ENCODE measurements at places on chromosomes 3 and 15.

DNA sequence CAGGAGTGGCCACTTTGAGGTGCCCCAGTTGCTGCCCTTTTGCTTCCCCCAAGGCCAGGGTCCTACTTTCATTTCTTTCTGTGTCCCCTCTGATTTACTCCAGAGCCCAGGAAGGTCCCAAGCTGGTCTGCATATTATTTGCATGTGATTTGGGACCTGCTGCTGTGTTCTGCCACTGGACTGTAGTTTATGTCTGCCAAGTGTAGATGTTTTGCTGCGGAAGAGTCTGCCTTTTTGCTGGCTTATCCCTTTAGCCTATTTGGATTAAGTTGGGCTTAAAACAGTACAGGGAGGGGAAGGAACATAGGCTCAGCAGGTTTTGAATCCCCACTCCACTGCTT lies 21.4 kb downstream of the NOX5 start:
- no peak for DNase-seq

DNA sequence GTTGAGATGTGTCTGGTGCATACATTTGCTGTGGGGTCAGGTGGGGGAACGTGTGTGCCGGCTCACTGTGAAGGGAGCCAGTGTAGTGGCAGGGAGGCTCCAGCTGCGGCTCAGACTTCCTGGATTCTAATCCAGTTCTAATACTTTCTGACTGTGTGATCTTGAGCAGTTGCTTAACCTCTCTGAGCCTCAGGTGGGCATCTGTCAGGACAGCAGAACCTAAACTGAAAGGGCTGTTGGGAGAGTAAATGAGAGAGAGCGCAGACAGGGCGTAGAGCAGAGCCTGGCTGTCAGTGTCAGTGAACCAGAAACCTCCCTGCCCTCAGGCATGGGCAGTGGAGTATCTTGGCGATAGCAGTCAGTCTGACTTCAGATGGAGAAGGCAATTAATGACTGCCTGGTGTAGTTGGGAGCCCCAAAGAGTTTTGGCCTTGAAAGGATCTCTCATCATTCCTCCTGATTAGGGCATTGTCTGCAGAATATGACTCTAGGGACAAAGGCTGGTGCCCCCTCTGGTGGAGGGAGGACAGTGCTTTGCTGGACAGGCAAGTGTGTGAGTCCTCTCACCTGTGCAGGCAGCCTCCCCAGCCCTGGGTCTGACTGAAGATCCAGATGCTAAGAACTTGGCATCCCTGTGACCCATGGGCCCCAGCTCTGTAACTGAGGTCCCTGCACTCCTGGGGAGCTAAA lies 9.6 kb downstream of the KBTBD13 start:
- DNase-seq, result no peak

GRCh38 chr3:126487151-126487771 lies 11.6 kb upstream of the ZXDC start:
- DNase-seq, result no peak

DNA sequence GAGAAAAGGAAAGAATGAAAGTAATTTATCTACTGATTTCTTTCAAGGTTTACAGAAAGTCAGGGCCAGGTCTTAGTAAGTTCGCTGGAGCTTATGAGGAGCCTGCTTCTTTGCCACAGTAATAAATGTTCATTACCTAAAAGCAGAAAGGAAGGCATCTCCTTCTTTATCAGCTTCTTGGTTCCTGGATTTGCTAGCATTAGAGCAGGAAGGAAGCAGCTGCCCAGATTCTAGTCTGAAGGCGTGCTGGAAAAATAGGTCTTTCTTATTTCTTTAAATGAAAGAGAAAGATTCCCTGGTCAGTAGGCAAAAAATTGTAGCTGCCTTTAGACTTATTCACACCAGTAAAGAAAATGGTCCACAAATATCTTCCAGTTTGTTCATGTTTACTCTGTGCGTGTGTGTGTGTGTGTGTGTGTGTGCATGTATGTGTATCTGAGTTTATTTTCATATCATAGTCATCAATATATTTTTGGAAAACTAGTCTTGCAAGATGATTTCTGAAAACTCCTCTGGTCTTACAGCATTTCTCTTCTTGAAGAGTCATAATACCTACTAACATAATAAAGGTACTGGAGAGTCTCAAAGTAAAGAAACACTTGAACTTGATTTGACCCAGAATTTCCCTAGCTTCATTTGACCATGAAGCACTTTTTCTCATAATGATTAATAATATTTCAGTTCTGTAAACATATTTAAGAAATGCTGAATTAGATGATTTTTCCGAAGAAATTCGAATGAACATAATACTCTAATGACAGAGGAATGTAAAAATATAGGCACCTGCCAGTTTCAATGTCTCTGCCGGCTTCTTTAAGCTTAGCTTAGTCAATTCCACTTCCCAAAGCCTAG lies 255.3 kb upstream of the ZPLD1 start:
- DNase-seq, result no peak

GRCh38 chr15:69760890-69761568 lies 308.4 kb downstream of the RPLP1 start:
- DNase-seq, result no peak

DNA sequence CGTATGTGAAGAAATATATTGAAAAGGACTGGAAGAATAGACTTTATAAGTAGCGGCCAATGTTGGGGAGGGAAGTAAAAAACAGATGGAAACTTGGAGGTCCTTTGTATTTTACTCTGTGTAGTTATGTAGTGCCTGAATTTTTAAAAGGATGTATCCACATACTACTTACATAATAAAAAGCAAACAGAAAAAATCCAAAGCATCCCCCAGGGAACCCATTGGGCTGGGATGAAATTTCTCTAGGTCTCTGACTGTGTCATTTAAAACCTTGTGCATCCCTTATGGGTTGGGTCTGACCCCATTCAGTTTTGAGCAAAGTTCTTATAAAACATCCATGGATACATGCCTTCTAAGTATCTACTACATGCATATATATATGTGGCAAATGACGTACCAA lies 141.1 kb downstream of the NR1D2 start:
- no peak for DNase-seq

DNA sequence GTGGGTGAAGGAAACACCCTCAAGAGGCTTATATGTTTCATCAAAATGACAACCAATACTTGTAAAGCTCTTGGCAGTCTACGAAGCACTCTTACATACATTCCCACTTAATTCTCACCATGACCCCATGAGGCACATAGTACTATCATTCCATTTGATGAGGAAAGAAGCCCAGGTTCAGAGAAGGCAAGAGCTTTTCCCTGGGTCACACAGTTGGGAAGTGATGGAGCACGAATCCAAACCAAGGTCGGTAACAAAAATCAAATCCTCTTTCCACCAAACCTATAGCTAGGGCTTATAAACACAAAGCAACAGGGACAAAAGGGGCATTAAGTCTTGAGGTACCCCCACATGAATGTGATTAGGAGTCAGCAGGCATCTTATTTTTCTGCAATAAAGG lies 187.1 kb downstream of the UACA start:
- no peak for DNase-seq

DNA sequence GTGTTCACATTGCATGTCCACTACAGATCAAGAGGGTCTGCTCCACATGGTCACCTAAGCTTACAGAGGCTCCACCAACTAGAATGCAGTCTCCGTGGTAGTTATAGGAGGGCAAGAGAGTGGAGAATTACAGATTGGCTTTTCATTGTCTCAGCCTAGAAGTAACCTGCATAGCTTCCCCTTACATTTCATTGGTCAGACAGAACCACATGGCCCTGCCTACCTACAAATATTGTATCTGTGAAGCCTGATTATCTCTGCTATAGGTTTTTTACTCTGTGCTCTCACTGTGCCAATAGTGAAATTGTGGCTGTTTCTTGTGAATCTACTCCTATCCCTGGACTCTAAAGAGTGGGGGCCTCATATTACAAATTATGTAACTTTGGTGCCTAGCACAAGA lies 2.5 kb upstream of the TLNRD1 start:
- no peak for DNase-seq

GRCh38 chr15:71679793-71680353 lies 130.5 kb upstream of the NR2E3 start:
- no peak for DNase-seq

DNA sequence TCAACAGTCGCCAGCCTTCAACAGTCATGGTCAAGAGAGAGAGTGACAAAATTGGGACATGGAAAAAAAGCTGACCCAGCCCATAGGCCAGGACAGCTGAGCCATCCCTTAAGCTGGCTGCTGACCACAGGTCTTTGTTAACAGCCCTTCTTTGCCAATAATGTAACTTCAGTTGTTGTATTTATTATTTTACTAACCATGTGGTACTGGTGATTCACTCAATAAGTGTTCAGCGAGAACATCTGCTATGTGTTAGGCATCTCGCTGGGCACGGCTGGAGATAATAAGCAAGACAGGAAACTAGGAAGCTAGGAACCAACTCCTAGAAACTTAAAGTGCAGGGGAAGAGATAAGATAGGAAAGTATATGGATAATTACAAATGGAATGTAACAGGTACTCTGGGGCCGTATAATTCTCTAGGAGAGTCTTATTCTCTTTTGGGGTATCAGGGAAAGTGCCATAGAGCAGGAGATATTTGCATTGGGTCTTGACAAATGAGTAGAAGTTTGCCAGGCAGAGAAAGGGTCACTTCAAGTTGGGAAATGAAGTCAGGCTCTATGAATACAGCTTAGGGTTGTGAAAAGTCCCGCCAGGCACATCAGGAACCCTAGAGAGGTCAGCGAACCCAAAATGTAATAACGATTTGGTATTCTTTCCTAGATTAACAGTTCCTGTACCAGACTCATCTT lies 84.0 kb upstream of the TRA2B start:
- DNase-seq, result no peak

GRCh38 chr3:129116482-129116946 lies 5.1 kb downstream of the RAB43 start:
- DNase-seq, result no peak

- DNase-seq, result no peak
Measured at GRCh38 chr3:174318181-174318580, 541.0 kb upstream of the NAALADL2 start.

- DNase-seq, result no peak
Measured at GRCh38 chr3:87082796-87083440, 92.0 kb upstream of the VGLL3 start.

GRCh38 chr3:129057249-129057648 lies 3.3 kb upstream of the GP9 start:
- no peak for DNase-seq

GRCh38 chr3:67689806-67690205 lies 35.4 kb upstream of the SUCLG2 start:
- DNase-seq, result no peak

DNA sequence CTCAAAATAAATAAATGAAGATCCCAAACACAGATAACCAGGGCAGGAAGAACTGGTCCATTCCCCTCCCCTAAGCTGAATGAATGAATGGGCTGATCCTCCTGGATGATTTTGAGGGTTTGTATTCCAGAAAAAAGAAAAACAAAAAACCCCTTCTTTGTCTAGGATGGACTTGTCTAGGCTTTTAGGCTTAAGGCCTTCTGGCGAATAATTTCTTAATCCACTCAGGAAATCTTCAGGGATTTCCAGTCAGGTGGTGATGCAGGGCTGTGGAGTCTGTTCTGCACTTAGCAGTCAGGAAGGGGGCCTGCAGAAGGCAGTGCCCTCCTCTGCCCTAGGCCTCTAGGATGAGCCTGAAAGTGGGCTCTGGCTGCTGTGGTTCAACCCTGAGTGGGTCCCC lies 52.1 kb downstream of the BDH1 start:
- DNase-seq, result no peak

GRCh38 chr15:40063563-40064011 lies 24.6 kb upstream of the SRP14 start:
- DNase-seq, result no peak

DNA sequence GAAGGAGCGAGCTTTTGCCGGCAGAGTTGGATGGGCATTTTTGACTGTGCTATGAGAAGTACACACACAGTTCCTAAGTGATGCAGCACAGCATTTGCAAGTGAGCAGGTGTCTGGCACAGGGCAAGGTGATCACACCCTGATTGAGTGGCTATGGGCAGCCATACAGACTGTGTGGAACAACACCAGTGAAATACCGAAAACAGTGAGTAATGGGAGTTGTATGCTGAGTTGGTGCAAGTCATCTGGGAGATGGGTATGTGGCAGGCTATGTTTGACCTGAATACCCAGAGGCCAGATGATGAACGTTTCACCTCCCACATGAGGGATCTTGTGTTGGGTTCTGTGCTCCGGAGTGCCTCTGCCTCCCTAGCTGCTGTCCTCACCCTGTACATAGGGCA lies 53.5 kb upstream of the TIPARP start:
- no peak for DNase-seq

DNA sequence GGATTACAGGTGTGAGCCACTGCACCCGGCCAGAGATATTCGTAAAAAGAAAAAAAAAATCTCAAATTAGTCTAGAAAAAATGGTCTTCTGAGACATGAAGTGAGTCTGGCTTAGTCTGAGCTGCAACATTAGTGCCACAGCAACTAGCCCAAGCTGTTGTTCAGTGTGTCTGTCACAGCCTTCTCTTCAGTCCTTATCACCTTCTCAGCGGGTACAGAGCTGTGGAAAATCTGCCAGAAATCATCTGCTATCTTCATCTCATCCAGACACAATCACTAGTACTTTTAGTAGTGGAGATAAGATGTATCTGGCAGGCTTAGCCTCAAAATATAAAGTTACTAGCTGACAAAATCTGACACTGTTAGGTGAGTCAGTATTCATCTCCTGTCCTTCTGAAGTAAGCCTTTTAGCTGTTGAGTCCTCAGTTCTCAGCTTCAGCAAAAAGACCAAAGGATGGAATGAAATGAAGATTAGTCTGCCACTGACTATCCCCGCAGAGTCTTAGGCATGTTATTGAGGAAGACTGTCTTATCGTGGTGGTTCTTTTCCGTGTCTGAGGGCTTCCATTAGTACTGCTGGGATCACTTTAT lies 120.5 kb upstream of the CGNL1 start:
- DNase-seq, result no peak

GRCh38 chr15:64521726-64522164 lies 61.4 kb downstream of the ZNF609 start:
- DNase-seq, result no peak

DNA sequence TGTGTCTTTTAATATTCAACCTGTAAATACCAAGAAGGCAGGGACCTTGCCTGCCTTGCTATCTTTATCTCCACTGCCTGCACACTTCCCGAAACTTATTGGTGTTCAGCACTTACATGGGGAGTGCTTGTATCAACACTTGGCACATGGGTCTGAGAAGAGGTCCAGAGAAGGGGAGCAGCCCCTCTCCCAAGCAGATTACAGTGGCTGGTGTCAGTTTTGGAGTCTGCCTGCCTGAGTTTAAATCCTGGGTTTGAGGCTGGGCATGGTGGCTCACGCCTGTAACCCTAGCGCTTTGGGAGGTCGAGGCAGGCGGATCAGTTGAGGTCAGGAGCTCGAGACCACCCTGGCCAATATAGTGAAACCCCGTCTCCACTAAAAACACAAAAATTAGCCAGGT lies 20.3 kb downstream of the MESD start:
- DNase-seq, result no peak

GRCh38 chr3:129035360-129036221 lies 25.0 kb upstream of the GP9 start:
- DNase-seq, result no peak
